Glomerular endothelial cell (primary cell): ENCODE measurements at places on chromosomes 2 and 18. TPM values are rescaled to one million over a fixed set of nuclear protein-coding genes. Genes with fewer than 3 reads are reported as not detected.
A peak's percentile ranks its signal among the peaks of the same experiment; 100 is the strongest.

Gene YWHAQ
- 305 and 357 TPM in 2 replicates for total RNA-seq

Gene FRZB
- 0.05 TPM in 1 of 2 replicates, not detected in the other for total RNA-seq

Gene CFAP65
- total RNA-seq, result not detected in 2 replicates

Gene PROKR1
- not detected in 2 replicates for total RNA-seq

DNA sequence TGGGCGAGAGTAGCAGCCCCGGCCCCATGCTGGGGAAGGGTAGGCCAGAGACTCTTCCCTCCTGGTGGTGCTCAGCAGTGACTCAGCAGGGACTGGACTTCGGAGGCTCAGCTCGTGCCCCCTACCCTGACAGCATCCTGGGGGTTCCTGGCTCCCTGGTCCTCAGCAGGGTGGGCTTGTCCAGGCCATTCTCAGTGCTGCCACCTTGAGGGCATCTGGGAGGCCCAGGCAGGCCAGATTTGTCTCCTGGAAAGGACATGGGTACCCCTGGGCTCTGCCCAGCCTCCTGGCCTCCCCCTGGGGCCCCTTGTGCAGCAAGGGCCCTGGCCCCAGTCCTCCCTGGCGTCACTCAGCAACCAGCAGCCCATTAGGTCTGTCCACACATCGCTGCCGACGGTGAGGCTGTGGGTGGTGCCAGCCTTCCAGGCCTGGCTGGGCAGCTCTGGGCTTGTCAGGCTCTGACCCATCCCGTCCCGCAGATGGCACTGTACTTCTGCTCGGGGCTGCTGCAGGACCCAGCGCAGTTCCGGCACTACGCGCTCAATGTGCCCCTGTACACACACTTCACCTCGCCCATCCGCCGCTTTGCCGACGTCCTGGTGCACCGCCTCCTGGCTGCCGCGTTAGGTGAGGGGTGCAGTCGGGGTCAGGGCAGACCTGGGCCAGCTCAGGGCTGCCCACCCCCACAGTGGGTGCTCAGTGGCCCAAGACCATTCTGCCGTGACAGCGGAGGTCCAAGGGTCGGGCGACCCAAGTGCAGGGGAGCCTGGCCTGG lies 45.0 kb upstream of the ALPP start:
- DNase-seq, result no peak

GRCh38 chr2:8053216-8053615 lies 628.6 kb upstream of the ID2 start:
- DNase-seq, result no peak

GRCh38 chr2:206435742-206436141 lies 7.6 kb upstream of the ADAM23 start:
- DNase-seq, result peak; percentile 34

GRCh38 chr18:9353596-9353995 lies 19.0 kb downstream of the TWSG1 start:
- DNase-seq, result no peak
